Mucosa of gallbladder (tissue), 1 donor: ENCODE measurements at places on chromosomes 6 and 20. TPM values are rescaled to one million over a fixed set of nuclear protein-coding genes. Genes with fewer than 3 reads are reported as not detected.

GATA5 gene
- 8.7 TPM for total RNA-seq

- no peak for DNase-seq
Observed at GRCh38 chr6:87575423-87575822, 14.4 kb downstream of the RARS2 start.

- DNase-seq, result no peak
Observed at GRCh38 chr20:51529081-51529681, 13.3 kb downstream of the NFATC2 start.

ZFP64 gene
- 16.8 TPM for total RNA-seq
